Kidney tubule cell (primary cell): ENCODE measurements at places on chromosomes 12 and 14.

GRCh38 chr12:50257236-50258166, 25.8 kb downstream of the LIMA1 start:
- DNase-seq, result peak; percentile 49

- no peak for DNase-seq
Measured at GRCh38 chr12:10551375-10551774, 45.7 kb downstream of the EIF2S3B start.

DNA sequence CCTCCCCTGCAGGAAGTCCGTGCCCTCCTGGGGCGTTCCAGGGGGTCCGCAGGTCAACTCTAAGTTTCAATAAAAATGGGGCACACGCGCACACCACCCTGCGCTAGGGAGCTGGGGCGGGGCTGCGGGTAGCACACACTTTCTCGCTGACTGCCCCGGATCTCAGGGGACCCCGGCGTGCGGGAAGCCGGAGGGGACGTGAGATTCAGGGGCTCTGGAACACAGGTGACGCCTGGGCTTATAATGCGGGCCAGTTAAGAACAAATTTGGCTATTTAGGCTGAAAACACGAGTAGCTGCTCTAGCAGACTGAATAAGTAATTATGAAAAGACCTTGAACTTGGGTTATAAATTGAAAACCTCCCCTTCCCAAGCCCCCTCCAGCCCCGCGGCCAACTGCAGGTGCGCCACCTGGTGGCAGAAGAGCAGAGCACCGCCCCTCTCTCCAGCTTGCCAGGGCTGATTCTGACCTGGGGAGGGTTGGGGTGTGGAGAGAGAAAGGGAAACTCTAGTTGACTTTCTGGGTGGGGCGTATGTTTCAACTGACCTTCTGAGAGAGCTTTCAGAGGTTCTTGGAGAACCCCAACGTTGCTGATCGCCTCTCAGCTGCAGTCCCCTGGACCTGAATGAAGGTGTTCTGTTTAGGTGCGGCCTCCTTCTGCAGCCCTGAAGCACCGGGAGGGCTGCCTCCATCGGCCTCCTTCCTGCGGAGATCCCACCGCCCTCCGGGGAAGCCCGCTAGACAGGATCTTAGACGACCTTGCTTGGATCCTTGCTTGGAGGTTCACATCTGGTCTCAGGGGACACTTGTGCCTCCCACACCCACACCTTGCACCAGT, 118.4 kb upstream of the EVL start:
- peak; percentile 18 for DNase-seq

GRCh38 chr12:28645891-28646290, 455.6 kb downstream of the CCDC91 start:
- DNase-seq, result no peak

GRCh38 chr14:56248442-56248841, 130.2 kb downstream of the PELI2 start:
- no peak for DNase-seq

- DNase-seq, result no peak
Measured at GRCh38 chr14:39360316-39360715, 71.9 kb downstream of the FBXO33 start.

DNA sequence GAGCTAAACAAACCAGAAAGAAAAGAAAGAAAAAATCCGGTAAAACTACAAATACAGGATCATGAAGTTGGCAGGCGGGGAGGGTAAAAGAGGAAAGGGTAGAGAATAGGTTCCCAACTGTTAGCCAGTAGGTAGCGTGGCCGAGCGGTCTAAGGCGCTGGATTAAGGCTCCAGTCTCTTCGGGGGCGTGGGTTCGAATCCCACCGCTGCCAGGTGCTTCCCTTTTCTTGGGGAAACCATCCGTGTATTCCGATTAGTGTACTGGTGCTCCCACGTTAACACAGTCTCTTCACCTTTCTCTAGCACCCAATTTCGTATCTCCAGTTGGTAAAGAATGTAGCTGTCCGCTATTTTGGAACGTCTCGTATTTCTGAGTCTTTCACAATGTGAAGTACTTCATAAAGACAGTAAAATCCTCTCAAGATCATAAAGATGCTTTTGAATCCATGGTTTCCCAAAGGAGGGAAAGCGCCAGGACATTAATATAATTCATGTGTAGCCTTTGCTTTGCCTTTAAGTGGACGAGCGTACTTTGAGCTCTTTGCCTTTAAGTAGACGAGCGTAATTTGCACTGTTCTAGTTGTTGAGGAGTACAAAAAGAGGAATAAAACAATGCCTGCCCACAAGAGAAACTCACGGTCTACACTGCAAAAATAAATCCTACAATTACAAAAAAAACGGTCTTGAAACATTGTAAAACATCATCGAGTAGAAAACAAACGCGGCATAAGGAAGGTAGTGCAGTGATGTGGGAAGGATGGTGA, 19.0 kb upstream of the RNASE12 start:
- peak; percentile 87 for DNase-seq

- DNase-seq, result no peak
Measured at GRCh38 chr12:7486512-7486911, 17.1 kb downstream of the CD163 start.

DNA sequence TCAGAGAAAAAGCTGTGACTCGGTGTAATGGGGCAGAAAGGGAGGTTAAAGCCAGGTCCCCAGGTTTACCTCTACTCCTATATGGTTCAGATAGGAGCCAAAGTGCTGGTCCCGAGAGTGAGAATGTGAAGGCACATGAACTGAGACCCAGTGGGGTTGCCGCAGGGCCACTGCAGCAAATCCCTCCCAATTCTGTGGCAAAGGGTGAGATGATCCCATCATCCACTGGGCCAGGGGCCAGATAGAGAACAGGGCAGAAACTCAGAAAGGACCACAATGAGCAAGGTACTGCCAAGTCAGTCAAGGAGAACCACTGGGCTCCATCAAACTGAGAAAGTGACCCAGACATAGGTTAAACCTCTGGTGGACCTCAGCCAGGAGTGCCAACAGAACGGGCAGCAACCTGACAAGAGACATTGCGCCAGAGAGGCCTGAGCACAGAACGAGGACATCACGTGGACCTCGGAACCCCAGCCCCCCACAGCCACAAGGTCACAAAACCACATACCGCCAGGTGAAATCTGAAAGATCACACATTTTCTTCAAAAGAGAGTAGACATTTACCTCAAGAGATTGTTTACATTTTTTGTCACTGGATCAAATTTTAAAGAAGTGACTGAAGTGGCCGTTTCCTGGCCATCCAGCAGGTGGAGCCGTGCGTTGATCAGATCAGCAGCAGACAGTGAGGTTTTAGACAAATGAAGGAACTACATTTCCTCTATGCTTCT, 20.5 kb upstream of the ITPR2 start:
- DNase-seq, result peak; percentile 67

DNA sequence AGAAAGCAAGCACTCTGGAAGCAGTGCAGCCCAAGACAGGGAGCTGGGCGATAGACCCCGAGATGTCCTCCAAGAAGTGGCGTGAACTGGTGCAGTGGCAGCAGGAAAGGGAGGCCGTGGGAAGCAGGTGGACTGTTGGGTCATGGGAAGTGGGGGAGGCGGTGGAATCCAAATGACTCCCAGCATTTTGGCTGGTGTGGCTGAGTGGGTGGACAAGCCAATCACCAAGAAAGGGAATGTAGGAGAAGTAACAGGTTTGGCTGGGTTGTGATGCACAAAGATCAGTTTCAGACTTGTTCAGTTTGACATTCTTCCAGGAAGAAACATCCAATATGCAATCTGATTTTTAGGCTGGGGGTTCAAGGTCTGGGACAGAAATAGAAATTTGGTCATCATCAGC, 46.0 kb upstream of the KTN1 start:
- DNase-seq, result no peak

GRCh38 chr12:71999795-72000194, 61.1 kb downstream of the TPH2 start:
- peak; percentile 41 for DNase-seq

GRCh38 chr14:56400109-56400825, 179.3 kb upstream of the TMEM260 start:
- no peak for DNase-seq

DNA sequence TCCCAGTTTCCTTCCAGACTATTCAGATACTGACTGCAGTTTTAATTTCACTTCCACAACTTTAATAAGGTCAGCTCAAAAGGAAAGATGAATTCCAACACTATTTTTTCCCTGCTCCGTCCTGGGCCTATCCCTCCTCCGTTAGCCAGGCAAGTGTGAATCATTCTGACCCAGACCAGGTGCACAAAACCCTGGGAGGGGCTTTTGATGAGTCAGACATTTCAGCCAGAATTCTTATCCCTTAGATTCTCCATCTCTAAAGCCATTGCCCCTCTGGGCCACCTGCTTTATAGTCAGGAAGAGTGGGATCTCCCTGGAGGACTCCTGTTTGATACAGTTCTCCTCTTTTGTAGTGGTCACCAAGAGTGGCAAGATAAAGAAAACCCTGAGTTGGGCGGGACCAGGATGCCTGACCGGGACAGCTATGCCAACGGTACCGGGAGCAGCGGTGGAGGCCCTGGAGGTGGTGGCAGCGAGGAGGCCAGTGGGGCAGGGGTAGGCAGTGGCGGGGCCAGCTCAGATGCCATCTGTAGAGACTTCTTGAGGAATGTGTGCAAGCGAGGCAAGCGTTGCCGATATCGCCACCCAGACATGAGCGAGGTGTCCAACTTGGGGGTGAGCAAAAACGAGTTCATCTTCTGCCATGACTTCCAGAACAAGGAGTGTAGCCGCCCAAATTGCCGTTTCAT, 2.2 kb downstream of the ZC3H10 start:
- peak; percentile 76 for DNase-seq

DNA sequence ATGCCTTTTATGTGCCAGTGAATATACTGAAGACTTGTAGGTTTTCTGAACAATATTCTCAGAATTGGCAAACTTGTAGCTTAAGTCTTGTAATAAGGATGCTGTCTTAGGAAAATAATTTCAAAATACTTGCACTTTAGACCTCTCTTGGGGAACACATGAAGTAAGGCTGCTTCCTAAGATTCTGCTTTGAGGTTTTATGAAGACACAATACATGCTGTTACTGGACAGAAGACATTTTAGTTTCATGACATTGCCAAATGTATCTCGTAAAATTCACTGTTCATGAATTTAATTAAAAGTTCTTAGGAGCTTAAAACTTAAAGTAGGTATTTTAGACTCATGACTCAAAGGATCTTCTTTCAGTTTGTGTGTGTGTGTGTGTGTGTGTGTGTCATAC, 80.7 kb downstream of the RAD51B start:
- no peak for DNase-seq

GRCh38 chr12:92784797-92785562, 82.2 kb downstream of the PLEKHG7 start:
- DNase-seq, result peak; percentile 79

GRCh38 chr14:22341049-22341448, 248.0 kb downstream of the DAD1 start:
- no peak for DNase-seq

DNA sequence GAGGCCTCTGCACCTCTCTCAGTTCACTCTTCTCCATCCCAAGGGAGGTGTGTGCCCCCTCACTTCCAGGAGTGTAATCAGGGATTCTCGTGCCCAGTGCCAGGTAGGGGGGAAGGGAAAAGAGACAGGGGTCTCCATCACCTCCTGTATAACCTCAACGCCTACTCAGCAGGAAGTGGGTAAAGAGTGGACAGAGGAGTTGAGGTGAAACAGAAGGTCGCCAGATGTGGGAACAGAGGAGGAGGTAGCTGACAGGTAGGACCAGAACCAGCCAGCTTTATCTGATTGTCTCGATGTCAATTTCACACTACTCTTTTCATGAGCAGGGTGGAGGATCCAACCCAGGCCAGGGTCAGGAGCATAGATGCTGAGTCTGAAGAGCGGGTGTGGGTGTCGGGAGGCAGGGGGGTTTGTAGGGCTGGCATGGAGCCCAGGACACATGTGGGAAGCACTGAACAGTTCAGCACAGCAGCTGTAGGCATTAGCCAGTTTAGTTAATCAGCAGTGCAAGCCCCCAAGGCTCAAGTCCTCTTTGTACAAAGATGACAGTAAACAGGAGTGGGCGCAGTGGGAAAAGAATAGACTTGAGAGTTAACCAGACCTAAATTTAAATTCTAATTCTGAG, 213.5 kb downstream of the PELI2 start:
- no peak for DNase-seq

DNA sequence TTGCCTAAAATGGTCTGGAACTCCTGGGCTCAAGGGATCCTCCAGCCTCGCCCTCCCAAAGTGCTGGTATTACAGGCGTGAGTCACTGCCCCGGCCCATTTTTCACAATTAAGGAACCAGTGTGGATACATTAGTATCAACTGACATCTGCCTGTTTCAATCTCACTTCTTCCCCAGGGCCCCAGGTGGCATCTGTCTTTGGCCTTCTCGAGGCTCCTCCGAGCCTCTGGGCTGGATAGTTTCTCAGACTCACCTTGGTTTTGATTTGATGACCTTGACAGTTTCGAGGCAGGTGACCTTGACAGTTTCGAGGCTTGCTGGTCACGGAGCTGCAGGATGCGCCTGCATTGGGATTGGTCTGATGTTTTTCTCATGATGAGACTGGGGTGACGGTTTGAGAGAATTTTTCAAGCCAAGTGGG, 41.0 kb upstream of the NCOR2 start:
- no peak for DNase-seq

GRCh38 chr14:105508601-105509000, 17.6 kb downstream of the TEDC1 start:
- no peak for DNase-seq

- DNase-seq, result no peak
Measured at GRCh38 chr12:94676031-94676641, 25.8 kb upstream of the TMCC3 start.

GRCh38 chr12:97404543-97404942, 58.1 kb upstream of the RMST start:
- peak; percentile 62 for DNase-seq

- DNase-seq, result no peak
Measured at GRCh38 chr12:81558031-81558430, 201.1 kb downstream of the PPFIA2 start.

GRCh38 chr12:69324797-69325466, 23.2 kb upstream of the LYZ start:
- DNase-seq, result no peak

DNA sequence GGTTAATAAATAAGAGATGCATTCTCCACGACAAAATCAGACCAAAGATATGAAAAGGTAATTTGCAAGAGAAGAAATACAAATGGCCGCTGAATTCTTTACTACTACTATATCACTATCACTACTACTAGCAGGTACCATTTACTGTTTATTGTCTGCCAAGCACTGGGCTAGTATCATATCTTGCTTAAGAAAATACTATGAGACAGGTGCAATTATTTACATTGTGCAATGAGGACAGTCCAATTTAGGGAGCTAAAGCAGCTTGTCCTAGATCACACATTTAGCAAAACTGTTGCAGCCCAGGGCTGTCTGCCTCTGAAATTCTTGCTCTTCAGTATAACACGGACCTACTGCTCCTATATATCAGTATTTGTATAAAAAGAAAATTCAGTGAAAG, 52.8 kb downstream of the CRADD start:
- no peak for DNase-seq
